Vagina (tissue), 2 donors: ENCODE measurements at places on chromosomes 5 and 9. TPM values are rescaled to one million over a fixed set of nuclear protein-coding genes. Genes with fewer than 3 reads are reported as not detected.

Gene OTP
- not detected for total RNA-seq

Gene TMC1
- not detected for total RNA-seq

- DNase-seq, result no peak
- H3K36me3 ChIP-seq, result no peaks in the 10 kb centered on the region
- no peaks in the 10 kb centered on the region for H3K4me1 ChIP-seq
- no peak overlapping the region for H3K4me3 ChIP-seq
Measured at GRCh38 chr5:125526966-125527365, 780.5 kb upstream of the ZNF608 start.

Gene CMYA5
- total RNA-seq, result 10.1 TPM

Gene SPAG8
- total RNA-seq, result not detected

Gene STKLD1
- total RNA-seq, result not detected
